Activated CD4-positive, alpha-beta memory T cell treated with anti-CD3 and anti-CD28 coated beads, Interleukin-2, amount 10 ng/mL, durations not matched to agents 7 days and 5 days (primary cell): ENCODE measurements at places on chromosomes 2 and 18. TPM values are rescaled to one million over a fixed set of nuclear protein-coding genes. Genes with fewer than 3 reads are reported as not detected.

Gene CYS1
- 0.40 TPM for total RNA-seq

Gene PJVK
- 0.91 TPM for total RNA-seq

Gene CRYBA2
- not detected for total RNA-seq

Gene POTEF
- not detected for total RNA-seq

Gene RGPD3
- 0.05 TPM for total RNA-seq

DNA sequence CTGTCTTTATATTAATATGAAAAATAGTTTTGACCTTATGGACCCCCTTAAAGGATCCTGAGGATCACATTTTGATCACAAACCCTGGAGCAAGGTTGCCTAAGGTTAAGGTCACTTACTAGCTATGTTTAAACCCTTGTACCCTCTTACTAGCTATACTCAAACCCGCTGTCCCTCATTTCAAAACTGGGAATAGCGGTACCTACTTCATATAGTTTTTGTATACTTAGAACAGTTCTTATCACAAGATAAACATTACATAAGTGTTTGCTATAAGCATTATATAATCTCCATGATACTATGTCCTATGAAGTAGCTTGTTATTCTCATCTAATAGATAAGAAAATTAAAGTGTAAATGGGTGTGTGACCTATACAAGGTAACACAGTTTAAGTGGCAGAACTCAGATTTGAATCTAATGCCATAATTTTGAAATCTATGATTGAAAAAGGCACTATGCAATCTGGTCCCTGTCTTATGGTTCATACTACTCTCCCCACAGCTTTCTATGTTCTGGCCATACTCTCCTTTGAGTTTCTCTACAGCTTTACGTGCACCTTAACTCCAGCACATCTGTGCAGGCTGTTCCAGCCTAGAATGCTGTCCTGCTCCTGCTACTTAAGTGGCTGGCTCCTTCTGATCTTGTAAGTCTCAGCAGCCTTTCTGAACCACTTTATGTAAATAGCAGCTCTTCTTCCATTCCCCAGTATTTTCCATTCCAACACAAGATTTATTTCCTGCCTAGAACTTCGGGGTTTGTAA lies 30.4 kb downstream of the HYCC2 start:
- DNase-seq: no peak

DNA sequence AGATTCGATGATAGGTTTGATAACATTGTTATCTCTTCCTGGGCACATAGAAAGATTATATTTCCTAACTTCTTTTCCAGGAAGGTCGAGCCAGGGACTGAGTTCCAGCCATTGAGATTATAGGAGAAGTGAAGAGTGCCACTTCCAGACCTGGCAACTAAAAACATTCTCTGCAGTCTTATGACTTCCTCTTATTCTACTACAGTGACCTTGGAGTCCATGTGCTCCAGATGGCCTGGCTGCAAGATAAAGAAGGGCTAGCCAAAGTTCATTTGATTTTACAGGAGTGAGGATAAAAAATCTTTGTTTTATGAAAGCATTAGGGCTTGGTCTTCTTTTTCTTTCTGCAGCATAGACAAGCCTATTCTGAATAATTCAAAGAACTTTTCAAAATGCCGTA lies 363.0 kb downstream of the FSIP2 start:
- DNase-seq: no peak

- DNase-seq: peak; percentile 46
These were observed 14.9 kb downstream of the ICOS start for GRCh38 chr2:203951366-203951902.

DNA sequence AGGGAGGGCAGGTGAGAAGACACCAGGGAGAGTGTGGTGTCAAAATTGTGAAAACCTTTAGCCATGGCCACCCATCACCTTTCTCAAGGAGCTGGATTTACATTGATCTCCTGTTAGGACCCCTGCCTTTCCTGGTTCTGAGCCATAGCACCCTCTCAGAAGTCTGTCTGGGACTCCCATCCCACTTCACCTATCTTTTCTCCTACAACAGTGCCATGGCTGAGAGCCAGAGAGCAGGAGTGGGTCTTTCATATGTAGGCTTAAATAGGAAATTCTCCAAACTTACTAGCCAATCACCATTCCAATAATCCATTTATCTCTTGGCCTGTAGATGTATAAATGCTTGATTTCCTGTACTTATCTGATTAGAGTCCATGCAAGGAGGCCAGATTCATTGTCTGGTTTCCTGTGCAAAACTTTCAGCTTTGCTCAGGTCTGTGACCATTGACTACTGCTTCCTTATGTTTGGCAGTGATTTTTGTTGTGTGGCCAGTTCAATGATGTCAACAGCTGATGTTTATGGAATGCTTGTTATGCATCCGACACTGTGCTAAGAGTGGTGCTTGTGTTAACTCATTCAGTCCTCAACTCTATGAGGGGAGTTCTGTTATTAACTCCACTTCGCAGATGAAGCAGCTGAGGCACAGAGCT lies 57.6 kb upstream of the IGFBP5 start:
- DNase-seq: no peak

- DNase-seq: no peak
These were observed 81.6 kb downstream of the SH3RF3 start for GRCh38 chr2:109210431-109211200.

DNA sequence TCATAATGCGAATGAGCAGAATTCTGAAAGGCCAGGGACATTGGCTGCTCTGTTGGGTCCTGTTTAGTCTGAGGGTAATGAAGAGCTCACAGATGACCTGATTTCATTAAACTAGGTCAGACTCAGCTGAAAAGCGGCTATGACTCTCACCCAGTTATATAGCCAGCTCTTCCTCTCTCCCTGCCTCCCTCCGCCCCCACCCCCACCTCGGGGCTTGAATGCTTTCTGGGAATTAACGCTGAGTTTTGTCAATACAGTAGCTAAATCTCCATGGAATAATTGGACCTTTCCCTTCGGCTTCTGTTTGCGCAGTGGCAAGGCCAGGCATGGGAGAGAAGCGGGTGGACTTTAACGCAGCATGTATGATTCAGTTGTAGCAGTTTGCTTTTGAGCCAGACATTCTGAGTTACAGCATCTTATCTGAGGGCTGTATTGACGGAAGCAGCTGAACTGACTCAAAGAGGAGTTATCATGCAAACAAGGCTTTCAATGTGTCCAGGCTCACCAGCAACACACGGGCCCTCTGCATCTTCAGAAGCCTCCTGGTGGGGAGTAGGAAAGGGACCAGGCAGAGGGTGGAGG lies 110.6 kb downstream of the MYCN start:
- DNase-seq: no peak

GRCh38 chr18:75785834-75786233 lies 358.3 kb upstream of the SMIM21 start:
- no peak for DNase-seq

DNA sequence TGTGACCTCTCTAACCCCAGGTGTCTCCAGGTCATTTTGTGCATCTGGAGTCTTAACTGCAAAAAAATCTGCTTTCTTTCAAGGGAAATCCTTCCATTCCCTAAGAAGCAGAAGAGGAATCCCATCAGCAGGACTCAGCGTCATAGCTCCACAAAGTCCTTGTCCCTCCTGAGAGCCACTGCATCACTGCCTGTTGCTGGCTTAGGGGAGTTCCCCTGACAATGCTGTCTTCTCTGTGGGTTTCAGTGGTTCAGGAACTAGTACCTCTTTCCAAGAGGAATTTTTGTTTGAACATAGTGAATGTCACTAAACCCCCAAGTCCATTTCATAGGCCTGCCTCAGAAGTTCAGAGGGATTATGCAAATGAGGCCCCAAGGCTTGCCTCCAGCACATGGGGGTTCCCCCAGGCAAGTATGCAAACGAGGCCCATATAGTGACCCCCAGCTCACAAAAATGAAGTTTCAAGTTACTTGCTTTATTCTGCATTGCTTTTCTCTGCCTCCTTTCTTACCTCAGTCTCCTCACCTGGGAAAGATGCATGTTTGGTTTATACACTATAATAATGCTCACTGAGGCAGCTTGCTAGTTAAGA lies 513.9 kb upstream of the MEX3C start:
- DNase-seq: no peak

DNA sequence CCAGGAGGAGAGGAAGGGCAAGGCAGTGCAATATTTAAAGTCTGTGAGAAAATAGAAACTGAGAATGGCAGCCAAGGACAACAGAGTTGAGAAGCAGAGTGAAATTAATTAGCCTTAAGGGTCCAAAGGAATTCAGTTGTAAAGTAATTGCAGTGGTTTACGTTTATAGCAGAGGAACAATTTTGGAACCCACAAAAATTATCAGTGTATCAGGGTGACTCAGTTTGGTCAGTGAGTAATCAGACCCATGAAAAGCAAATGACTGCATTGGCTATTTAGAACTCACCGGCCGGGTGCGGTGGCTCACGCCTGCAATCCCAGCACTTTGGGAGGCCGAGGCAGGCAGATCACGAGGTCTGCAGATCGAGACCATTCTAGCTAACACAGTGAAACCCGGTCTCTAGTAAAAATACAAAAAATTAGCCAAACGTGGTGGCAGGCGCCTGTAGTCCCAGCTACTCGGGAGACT lies 245.8 kb upstream of the SLC39A10 start:
- no peak for DNase-seq

DNA sequence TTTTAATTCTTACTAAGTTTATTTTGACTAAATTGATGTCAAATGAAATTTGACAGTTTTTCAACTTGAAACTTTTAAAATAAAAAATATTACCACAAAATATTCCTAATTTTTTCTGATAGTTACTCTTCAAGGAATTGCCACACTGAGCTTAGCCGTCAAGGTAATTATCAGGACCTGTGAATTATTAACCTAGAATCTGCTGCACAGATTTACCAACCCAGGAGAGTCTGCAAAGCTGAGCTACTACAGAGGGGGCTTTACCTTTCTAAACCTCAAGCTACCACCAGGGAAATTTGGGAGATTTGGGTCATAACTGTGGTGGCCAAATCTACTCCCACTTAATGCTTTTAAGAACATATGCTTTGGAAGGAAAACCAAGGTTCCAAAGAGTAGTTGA lies 324.6 kb downstream of the CCDC178 start:
- DNase-seq: no peak
